Endothelial cell of coronary artery (primary cell): ENCODE measurements at places on chromosomes 6 and 20. TPM values are rescaled to one million over a fixed set of nuclear protein-coding genes. Genes with fewer than 3 reads are reported as not detected.

PSMF1 gene
- 22.1 and 29.0 TPM in 2 replicates for total RNA-seq

CLVS2 gene
- under 0.01 TPM in 1 of 2 replicates, not detected in the other for total RNA-seq

TP53TG5 gene
- total RNA-seq: not detected in 2 replicates

TRDN gene
- not detected in 2 replicates for total RNA-seq

RNF114 gene
- 30.0 and 42.5 TPM in 2 replicates for total RNA-seq

HRH3 gene
- not detected in 2 replicates for total RNA-seq

MAPK13 gene
- total RNA-seq: 0.99 and 4.1 TPM in 2 replicates

FIG4 gene
- 10.2 and 10.4 TPM in 2 replicates for total RNA-seq

PRL gene
- not detected in 2 replicates for total RNA-seq

SPATS1 gene
- total RNA-seq: not detected in 2 replicates

PRSS16 gene
- total RNA-seq: not detected in 2 replicates
